Stimulated activated CD4-positive, alpha-beta T cell treated with anti-CD3 and anti-CD28 coated beads, Interleukin-15, amount 100 ng/mL, for 1 hour (primary cell): ENCODE measurements at places on chromosomes 12 and 14.

DNA sequence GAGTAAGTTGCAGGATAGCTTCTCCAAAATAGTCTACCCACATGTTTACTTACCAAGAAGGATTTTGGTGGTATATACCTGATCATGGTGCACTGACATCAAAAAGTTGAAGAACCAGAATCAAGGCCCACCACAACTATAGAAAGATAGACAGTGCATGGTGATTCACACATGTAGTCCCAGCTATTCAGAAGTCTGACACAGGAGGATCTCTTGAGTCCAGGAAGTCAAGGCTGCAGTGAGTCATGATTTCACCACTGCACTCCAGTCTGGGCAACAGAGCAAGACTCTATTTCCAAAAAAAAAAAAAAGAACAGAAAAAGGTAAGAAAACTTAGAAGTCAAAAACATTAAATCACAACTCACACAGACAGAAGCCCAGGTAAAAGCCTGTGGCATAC is 422.2 kb upstream of the FOXG1 start:
- no peak for DNase-seq

DNA sequence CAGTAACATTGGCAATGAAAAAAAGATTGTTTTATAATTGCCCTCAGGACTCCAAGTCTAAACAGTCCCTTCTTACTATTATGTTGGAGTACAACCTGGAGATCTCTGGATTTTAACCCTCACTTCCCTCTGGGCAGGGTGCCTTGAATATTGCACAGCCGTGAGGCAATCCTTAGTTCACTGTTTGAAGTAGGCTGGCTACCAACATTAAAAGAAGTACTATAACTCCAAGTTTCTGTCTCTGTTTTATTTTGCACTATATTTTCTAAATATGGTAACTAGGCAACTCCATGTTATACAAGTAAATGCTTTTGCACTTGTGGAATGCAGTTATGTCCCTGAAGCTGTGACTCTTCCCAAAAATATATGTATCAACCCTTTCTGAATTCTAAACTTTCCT is 490.7 kb downstream of the EGLN3 start:
- no peak for DNase-seq

- DNase-seq: no peak
Observed at GRCh38 chr14:44353805-44354204, 153.3 kb downstream of the FSCB start.

- DNase-seq: no peak
Observed at GRCh38 chr12:109165599-109165998, 49.2 kb downstream of the ACACB start.

- DNase-seq: no peak
Observed at GRCh38 chr14:54866588-54866987, 36.0 kb downstream of the GCH1 start.

DNA sequence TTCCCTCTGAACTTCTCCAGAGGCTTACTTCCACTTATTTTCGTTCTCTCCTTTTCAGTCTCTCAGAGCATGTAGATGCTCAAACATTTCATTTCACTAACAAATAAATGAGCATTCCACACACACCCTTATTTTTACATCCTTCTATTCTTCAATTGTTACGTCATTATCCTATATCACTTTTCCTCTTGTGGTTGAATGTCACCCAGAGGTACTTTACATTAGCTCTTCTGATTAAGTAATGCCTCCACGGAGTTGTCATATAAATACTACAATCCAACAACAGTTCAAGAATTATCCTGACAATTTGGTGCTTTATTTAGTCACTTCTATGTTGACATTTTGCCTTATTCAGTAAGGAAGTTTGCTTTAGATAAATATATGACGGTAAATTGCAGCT is 18.4 kb downstream of the FAR2 start:
- no peak for DNase-seq

DNA sequence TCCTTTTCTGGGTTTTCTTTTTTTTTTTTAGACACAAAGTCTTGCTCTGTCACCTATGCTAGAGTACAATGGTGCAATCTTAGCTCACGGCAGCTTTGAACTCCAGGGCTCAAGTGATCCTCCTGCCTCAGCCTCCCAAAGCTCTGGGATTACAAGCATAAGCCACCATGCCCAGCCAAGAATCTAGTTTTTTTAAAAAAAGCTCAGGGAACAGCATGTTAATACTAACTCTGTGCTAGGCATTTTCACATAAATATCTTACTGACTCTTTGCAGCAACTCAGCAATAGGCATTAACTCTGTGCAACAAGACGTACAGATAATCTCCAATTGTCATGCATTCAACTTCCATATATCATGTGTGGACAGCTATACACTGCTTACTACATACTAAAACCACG is 97.4 kb downstream of the LLPH start:
- DNase-seq: no peak

DNA sequence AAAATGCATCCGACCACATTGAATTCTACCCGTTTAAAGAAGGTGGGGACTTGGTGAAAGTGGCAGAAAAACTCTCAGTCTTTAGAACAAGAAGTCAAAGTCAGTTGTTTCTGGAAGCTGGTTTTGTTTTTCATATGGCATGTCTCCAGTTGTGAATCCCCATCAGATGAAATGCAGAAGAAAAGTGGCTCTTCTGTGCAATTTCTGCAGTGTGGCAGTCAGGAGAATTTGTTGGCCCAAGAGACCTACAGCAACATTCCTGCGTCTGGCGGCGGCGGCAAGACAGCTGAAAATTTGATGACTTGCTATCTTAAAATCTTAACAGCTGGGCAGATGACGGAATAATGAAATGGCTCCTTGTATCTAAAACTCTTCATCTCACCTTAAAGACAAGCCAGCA is 201.5 kb downstream of the FOXN3 start:
- no peak for DNase-seq

GRCh38 chr12:64404470-64405256 is 471 bp downstream of the XPOT start:
- DNase-seq: peak; percentile 57

DNA sequence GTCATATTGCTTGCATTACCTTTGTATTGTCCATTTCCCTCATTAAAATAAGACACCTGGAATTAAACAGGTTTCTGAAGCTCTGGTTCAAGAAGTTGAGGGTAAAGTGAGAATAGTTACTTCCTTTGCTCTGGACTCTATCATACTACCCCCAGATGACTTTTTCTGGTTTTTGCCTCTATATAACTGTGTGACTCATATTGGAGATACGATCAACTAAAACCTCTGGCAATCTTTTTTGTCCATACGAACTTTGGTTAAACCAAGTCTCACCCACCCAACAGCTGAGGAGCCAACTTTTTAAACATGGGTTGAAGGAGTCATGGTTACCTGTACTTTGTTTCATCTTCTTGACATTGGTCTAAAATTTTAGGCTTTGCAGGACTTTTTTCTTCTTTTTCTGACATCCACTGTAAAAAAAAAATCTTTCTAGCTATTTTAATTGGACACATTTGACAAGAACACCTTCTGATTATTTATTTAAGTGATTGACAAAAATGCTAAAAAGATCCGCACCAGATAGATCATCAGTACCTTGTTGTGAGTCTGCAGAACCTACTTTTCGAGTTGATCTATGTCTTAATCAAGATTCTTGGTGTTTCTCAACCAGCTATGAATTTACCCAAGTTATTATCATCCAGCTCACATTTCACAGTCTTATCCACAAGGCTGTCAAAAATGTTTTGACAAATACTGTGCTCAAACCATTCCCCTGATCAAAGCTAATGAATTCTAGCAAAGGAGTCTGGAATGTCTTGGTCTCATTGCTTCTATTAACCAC is 166.0 kb downstream of the IPO8 start:
- no peak for DNase-seq

DNA sequence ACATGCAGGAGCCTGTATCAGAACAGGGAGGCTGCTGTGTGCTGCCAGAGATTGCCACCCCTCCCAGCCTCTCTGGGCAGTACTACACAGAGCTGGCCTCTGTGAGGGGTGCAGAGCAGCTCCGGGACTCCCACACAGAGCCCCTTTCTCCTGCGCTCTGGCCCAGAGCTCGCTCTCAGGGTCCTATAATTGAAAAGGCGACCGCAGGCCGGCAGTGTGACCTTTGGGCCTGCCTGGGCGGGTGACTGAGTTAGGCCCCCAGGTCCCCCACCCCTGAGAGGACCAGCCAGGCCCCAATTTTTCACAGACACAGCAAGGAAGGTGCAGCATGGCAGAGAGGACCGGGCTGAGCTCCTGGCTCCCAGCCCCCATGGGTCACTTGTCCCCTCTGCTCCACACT is 136.4 kb downstream of the ZFP36L1 start:
- DNase-seq: no peak

DNA sequence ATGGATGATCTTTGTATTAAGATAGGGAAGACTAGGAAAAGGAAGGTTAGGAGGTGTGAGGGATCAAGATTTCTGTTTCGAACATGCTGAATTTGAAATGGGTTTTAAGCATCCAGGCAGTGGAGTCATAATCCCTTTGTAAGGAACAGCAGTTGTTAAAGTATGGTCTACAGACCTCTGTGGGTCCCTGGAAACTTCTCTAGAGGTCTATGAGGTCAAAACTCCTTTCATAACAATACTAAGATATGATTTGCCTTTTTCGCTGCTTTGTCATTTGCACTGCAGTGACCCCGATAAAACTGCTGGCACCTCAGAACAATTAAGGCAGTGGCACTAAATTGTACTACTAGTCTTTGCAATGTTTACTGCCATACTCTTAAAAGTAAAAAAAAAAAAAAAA is 1.5 kb downstream of the RAD51AP1 start:
- no peak for DNase-seq

GRCh38 chr12:69655616-69656340 is 43.3 kb downstream of the BEST3 start:
- no peak for DNase-seq

- DNase-seq: no peak
Observed at GRCh38 chr12:116384691-116385485, 107.4 kb upstream of the MED13L start.

GRCh38 chr12:120067084-120067869 is 49.3 kb downstream of the RAB35 start:
- no peak for DNase-seq

DNA sequence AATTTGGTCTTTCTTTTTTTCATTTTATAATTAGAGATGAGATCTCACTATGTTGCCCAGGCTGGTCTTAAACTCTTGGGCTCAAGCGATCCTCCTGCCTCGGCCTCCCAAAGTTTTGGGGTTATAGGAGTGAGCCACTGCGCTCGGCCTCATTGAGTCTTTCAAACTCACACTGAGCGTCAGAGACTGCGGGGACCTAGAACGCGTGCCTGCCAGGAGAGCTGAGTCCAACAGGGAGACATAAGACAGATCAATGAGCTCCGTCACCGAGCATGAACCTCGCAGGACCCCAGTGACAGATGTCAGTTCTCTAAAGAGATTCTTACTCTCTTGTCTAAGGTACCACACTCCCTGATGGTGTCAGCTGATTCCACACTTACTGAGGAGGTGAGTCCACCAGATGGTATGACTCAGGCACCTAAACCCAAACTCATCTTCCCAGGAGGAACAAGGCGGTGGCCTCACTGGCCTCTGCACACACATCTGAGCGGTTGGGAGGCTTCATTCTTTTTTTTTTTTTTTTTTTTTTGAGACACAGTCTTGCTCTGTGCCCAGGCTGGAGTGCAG is 58.9 kb downstream of the CCDC88C start:
- no peak for DNase-seq

DNA sequence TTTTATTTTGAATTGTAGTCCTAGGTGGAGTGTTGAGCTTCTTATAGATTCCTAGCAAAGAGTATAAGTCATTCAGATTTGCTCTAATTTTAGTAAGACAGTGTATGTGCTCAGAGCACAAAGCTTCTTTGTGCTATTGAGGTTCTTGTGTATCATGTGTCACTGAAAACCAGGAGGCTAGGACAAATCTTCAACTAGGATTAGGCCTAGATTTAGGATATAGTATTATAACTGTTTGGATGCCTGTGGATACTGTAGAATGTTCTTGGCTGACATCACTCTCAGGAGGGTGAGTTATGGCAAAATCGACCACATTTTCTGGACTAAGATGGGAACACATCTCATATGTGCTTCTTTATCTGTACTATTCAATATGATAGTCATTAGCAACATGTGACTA is 86.5 kb downstream of the DHRS2 start:
- DNase-seq: no peak

- no peak for DNase-seq
Observed at GRCh38 chr12:34406228-34406995, 384.1 kb downstream of the ALG10 start.

- DNase-seq: no peak
Observed at GRCh38 chr14:63470962-63471793, 72.0 kb downstream of the PPP2R5E start.

- no peak for DNase-seq
Observed at GRCh38 chr14:86055512-86056075, 525.6 kb downstream of the FLRT2 start.

GRCh38 chr12:123761841-123762714 is at the start of gene DNAH10:
Gene DNAH10, plus strand, starts transcription at chr12:123762301. Its CDS starts 36 bp downstream, at chr12:123762337.
- no peak for DNase-seq

- DNase-seq: no peak
Observed at GRCh38 chr12:69685810-69686209, 13.3 kb downstream of the BEST3 start.

DNA sequence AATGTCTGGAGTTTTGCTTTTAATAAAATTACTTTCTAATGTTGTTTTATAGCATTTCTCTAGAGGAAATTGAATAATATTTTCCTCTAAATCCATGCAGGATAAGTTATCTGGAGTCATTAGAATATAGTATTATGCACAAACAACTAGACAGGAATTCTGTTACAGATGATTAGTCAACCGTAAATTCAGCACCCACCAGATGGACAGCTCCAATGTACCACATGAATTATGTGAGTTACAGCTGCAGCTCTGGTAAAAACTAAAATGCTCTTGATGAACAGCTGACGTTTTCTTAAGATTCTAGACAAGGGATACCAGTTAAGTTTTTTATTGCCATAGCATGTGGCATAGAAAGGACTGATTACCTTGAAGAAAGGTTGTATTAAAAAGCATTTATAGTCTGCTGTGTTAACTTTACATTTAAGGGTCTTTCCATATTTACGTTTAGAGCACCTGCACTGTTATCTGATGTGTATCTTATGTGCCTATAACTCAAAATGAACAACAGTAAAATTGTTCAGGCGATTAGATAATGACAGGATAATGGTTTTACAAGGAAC is 321.4 kb upstream of the LRFN5 start:
- DNase-seq: no peak

DNA sequence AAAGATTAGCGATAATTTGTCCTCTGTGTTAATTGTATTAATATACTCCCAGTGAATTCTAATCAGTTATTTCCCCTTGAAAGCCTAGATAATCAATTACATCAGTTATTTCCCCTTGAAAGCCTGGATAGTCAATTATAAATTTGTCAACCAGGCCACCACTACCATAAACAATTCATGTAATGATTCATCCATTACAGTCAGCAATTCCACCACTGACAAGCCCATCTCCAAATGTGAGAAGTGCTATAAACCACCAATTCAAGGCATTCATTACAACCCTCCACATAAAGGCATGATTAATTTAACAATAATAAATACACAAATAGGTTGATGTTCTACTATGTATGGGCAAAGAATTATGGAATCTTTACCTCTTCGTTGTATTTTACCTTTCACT is 40.9 kb downstream of the INTS13 start:
- no peak for DNase-seq
